Uterus (tissue), 4 donors: ENCODE measurements at places on chromosomes 11 and 22.
A peak's percentile ranks its signal among the peaks of the same experiment; 100 is the strongest.

GRCh38 chr11:44777209-44778194 lies 50.7 kb downstream of the TSPAN18 start:
- peak; percentile 11 for DNase-seq
- no peak overlapping the region for H3K4me3 ChIP-seq
- H3K36me3 ChIP-seq = no peaks in the 10 kb centered on the region

GRCh38 chr22:47995718-47996117 lies 1233.3 kb downstream of the TBC1D22A start:
- H3K36me3 ChIP-seq = no peaks in the 10 kb centered on the region
- H3K27me3 ChIP-seq = no peaks in the 10 kb centered on the region
- no peak overlapping the region for H3K27ac ChIP-seq
- no peaks in the 10 kb centered on the region for H3K4me1 ChIP-seq
- DNase-seq = no peak
- no peak overlapping the region for H3K4me3 ChIP-seq

DNA sequence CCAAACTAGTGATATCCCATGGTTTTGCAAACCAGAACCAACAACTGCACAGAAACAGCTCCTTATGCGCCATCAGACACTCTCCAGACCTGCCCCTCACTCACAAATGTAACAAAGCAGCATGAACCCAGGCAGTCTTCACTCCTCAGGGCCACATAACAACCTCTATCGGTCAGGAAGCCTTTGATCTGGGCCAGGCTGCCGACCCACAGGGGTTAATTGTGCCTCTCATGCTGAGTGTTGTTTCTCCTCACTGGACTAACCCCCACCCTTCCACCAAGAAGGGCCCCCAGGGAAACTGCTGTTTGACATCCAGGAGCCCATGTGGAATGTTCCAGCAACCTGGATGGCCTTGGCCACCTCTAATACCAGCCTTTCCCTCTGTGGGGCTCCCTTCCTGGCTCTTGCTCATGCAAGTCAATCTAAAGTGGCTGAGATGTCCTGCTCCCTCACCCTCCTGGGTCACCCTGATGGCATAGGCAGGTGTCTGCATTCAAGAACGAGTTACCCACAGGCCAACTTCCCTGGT lies 7.9 kb upstream of the RGL4 start:
- no peak overlapping the region for H3K27ac ChIP-seq
- DNase-seq = no peak
- H3K27me3 ChIP-seq = no peaks in the 10 kb centered on the region

DNA sequence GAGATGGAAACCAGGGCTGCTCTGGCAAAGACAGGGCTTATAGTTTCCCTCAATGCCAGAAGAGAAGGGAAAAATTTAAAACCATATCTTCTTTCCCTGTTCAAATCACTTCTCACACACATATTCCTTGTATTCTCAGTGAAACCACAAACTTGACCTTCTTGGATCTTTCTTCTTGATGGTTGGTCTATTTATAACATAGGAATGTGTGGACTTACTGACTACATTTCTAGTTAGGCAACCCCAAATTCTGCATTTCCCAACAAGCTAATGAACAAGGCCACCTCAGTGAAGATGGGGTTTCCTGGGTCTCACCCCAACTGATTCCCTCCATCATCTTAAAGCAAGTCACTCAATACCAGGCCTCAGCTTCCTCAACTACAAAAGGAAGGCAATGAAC lies 3.8 kb upstream of the QSER1 start:
- H3K4me3 ChIP-seq = no peak overlapping the region
- no peaks in the 10 kb centered on the region for H3K36me3 ChIP-seq

DNA sequence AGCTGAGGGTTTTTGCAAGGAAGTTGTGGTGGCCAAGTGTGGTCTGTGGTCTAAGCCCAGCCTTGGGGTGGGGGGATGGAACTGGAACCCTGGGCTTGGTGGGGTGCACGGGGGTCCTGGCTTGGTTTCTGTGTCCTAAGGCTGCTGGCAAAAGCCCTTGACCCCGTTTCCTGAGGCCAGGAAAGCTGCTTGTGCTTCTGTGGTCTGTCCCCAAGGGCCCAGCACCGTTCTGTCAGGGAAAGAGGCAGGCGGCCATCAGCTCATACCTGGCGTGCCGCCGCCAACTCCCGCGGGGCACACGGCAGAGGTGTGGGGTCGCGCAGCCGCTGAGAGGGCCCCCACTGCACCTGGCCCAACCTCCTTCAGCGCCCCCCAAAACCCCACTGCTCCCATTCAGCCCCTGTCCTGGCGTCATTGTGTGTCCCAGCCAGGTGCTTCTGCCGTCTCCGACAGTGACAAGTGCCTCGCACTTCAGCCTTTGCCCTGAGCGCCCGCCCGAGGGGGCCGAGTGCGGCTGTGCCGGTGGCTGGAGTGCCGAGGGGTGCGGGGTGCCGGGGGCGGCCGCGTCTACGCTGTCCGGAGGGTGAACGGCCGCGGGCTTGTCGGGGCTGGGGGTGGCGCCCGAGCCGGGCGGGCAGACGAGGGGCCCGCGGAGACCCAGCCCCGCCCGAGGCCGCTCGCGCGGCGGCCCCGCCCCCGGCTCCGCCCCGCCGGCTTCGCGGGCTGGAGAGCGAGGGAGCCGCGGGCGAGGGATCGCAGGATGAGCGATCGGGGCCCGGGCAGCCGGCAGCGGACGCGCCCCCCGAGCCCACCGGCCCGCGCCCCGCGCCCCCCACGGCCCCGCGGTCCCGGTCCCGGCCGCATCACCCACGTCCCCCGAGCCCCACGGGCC lies at the start of gene CNIH2:
TSS of gene CNIH2 (plus strand) at position 705 of the 892 bp plus-strand sequence. CDS start 282 bp downstream, outside the sequence.
- DNase-seq = peak; percentile 42
- no peaks in the 10 kb centered on the region for H3K4me1 ChIP-seq
- H3K27me3 ChIP-seq = no peaks in the 10 kb centered on the region
- H3K36me3 ChIP-seq = no peaks in the 10 kb centered on the region
- peak within 1 kb of the TSS; percentile 48 for H3K27ac ChIP-seq

DNA sequence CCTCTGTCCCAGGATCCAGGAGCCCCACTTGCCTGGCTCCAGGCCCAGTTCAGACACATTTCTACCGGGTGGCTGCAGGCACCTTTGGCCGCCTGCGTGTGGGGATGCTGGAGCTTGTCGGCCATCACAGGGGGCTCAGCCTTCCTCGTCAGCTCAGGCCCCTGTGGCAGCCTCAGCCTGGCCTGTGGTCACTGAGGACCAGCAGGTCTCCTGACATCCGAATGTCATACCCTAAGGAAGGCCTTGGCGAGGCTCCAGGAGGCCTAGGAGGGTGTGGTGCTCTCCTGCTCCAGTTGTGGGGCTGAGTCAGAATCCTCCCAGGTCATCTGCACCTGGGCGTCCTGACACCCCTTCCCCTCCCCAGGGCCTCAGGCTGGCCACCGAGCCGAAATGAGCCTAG lies 14.9 kb upstream of the SOX10 start:
- H3K27ac ChIP-seq = no peak overlapping the region
- H3K4me3 ChIP-seq = no peak overlapping the region
- no peaks in the 10 kb centered on the region for H3K27me3 ChIP-seq
- H3K4me1 ChIP-seq = no peaks in the 10 kb centered on the region

DNA sequence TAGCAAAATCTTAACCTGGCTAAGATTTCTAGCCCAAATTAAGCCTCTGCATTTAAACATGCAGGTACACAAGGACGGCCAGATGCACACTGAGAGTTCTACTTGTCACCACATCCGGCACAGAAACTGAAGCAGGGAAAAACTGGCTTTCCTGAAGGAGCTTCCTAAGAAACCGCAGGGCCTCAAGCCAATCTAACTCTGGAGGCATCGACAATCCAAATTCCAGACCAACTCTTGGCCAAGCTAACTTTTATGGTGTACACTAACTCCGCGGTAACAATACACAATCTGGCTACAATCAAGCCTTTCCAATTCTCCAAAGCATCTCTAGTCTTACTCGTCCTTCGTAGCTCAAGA lies 1.2 kb downstream of the MSANTD2 start:
- H3K4me3 ChIP-seq = peak overlapping the region; percentile 50
- DNase-seq = no peak
- peak overlapping the region; percentile 96 for H3K27ac ChIP-seq

DNA sequence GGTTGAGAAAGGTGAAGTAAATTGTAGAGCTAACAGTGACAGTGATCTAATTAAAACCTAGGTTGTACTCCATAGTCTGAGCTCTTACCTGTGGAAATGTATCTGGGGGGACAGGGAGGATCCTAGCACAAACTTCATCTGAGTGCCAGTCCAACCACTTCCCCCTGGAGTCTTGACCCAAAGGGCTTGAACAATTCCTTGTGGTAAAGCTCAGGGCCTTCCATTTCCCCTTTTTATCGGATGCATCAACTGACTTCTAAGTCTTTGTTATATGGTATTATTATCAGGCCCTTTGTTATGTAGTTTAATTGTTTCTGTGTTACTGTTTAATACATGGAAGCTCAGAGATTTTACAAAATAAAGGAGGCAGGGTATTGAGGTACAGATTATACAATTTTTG lies 140.2 kb upstream of the SESN3 start:
- no peak overlapping the region for H3K4me3 ChIP-seq
- H3K36me3 ChIP-seq = no peaks in the 10 kb centered on the region

GRCh38 chr11:46513934-46514342 lies 79.9 kb downstream of the AMBRA1 start:
- H3K36me3 ChIP-seq = no peaks in the 10 kb centered on the region
- H3K27me3 ChIP-seq = no peaks in the 10 kb centered on the region
- DNase-seq = peak; percentile 24
- H3K4me1 ChIP-seq = no peaks in the 10 kb centered on the region
- H3K4me3 ChIP-seq = no peak overlapping the region

DNA sequence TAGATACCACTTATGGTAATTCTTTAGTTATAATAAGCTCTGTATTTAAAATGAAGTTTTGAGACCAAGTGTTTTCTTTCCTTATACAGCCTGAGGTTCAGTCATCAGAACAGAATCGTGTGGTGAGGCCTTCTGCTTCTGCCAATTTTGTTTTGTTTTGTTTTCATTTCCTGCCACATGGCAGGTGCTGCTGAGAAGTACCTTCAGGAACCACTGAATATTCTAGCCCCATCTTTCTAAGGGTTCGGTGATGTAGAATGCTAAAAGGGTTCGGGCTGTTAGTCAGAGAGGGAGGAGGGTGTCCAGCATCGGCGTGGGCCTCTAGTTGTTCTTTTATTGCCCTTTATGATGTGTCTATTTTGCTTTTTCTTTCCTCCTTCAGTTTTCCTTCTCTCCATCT lies 25.8 kb downstream of the TNRC6B start:
- H3K36me3 ChIP-seq = no peaks in the 10 kb centered on the region
- H3K4me3 ChIP-seq = no peak overlapping the region
- H3K27me3 ChIP-seq = no peaks in the 10 kb centered on the region
- peak overlapping the region; percentile 72 for H3K27ac ChIP-seq

DNA sequence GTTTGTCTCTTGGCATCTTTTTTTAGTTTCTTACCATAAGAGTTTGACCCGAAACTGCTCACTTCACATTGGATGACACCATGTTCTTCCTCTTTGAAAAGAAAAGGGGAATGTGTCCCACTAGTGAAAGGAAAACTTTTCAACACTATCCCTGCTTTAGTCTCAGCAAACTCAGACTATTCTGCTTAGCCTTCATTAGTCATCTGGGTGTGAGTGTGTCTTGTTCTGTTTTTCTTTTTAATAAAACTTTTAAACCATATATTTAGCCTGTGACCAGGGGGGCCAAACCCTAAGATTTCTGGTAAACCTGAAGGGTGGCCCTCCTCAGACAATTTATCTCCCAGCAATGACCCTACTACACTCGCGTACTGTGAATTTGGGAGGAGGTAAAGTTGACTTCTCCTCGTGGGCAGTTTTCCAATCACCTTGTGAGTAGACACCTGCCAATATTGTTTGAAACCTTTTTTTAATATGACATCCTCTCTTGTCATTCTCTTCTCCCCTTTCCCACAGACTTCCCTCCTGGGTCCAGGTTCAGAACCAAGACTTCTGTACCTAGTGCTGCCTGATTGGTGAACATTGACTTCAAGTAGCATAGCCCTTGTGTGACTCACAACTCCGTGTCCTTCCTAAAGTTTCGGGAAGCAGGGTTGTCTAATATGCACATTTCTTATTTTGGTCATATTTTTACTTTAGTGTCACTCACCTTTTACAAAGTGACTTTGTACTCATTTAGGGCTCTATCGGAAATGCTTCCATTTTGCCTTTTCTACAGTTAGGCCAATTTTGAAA lies 39.9 kb downstream of the DBX1 start:
- no peaks in the 10 kb centered on the region for H3K36me3 ChIP-seq
- H3K4me3 ChIP-seq = no peak overlapping the region
- H3K27me3 ChIP-seq = no peaks in the 10 kb centered on the region
- H3K4me1 ChIP-seq = no peaks in the 10 kb centered on the region
- H3K27ac ChIP-seq = no peak overlapping the region
- DNase-seq = no peak

GRCh38 chr22:44143105-44143474 lies 37.6 kb upstream of the PARVG start:
- H3K4me3 ChIP-seq = no peak overlapping the region

DNA sequence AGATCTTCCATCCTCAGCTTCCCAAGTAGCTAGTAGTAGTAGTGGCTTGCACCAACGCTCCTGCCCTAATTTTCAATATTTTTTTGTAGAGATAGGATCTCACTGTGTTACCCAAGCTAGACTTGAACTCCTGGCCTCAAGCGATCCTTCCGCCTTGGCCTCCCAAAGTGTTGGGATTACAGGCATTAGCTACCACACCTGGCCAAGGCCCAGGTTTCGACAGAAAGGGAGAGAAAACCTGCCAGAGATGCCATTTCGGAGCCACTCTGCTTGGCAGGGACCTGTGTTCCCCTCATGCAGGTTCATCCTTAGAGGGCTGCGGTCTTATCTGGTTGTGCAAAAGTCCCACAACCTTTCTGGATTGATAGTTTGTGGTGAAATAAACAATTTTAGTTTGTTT lies 41.4 kb downstream of the FAM83F start:
- H3K4me1 ChIP-seq = no peaks in the 10 kb centered on the region
- no peak overlapping the region for H3K4me3 ChIP-seq
- no peak for DNase-seq
- H3K27ac ChIP-seq = no peak overlapping the region
- no peaks in the 10 kb centered on the region for H3K27me3 ChIP-seq
- H3K36me3 ChIP-seq = no peaks in the 10 kb centered on the region

GRCh38 chr22:18110954-18111758 lies 547 bp downstream of the TUBA8 start:
- no peak for DNase-seq
- peaks cover 5% of the 10 kb centered on the region for H3K4me1 ChIP-seq
- peak overlapping the region; percentile 22 for H3K4me3 ChIP-seq
- no peaks in the 10 kb centered on the region for H3K27me3 ChIP-seq
- H3K27ac ChIP-seq = no peak overlapping the region
- H3K36me3 ChIP-seq = no peaks in the 10 kb centered on the region

GRCh38 chr11:4593739-4594138 lies at the start of gene OR52I1:
TSS of gene OR52I1 (plus strand) at chr11:4594039. CDS start at chr11:4594039, 0 bp downstream.
- no peaks in the 10 kb centered on the region for H3K27me3 ChIP-seq
- no peak for DNase-seq
- H3K4me3 ChIP-seq = no peak within 1 kb of the TSS
- H3K27ac ChIP-seq = no peak within 1 kb of the TSS

- H3K27ac ChIP-seq = no peak overlapping the region
- no peak for DNase-seq
- H3K36me3 ChIP-seq = no peaks in the 10 kb centered on the region
- H3K4me1 ChIP-seq = peaks cover 6% of the 10 kb centered on the region
These were observed 1.1 kb downstream of the PRRG4 start for GRCh38 chr11:32830796-32831195.

- no peaks in the 10 kb centered on the region for H3K27me3 ChIP-seq
- no peaks in the 10 kb centered on the region for H3K36me3 ChIP-seq
- H3K4me3 ChIP-seq = no peak overlapping the region
- H3K4me1 ChIP-seq = no peaks in the 10 kb centered on the region
These were observed 52.0 kb downstream of the AMBRA1 start for GRCh38 chr11:46541593-46542371.

- H3K27ac ChIP-seq = no peak overlapping the region
- H3K4me3 ChIP-seq = no peak overlapping the region
- H3K4me1 ChIP-seq = no peaks in the 10 kb centered on the region
- DNase-seq = no peak
- no peaks in the 10 kb centered on the region for H3K36me3 ChIP-seq
These were observed 37.8 kb downstream of the RASSF10 start for GRCh38 chr11:13046637-13047570.
